Amniotic stem cell (primary cell): ENCODE measurements at places on chromosomes 11 and 22.

DNA sequence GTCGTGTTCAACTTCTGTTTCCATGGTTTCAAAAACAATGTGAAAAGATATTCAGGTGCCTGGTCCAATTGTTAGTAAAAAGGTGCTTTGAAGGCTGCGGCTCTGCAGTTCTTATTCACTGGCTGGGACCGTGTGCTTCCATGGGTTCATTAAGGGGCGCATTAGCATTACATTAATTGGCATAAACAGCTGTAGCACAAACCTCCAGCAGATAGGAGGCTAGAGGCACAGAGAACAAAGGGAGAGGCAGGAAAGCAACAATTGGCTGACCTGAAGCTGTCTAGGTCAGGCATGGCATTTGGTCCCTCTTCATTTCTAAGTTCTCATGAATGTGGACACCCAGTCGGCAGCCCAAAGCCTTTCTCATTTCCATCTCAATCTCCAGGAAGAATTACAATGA is 16.6 kb downstream of the PAK1 start:
- DNase-seq: no peak

GRCh38 chr11:114159802-114160632 is 100.5 kb downstream of the ZBTB16 start:
- no peak for DNase-seq

GRCh38 chr11:86515297-86516094 is 140.8 kb downstream of the CCDC81 start:
- DNase-seq: peak; percentile 12

DNA sequence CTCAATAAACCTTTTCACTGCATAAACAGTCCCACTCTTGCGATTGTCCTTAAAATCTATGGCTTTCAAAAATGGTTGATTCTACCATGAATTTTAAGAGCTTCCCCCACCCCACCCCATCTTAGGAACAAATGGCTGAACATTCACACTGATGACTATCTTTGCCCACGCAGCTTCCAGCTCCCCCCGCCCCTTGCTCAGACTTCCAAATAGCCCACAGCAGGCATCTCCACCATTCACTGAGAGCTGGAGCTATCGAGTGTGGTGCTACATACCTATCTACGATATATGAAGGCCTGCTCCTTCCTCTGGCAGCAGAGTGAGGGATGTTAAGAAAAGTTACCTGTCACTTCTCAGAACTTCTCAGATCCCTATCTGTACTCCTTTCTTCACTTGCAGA is 26.7 kb downstream of the EIF3F start:
- DNase-seq: no peak

GRCh38 chr11:72238040-72238450 is 5.9 kb downstream of the PHOX2A start:
- DNase-seq: no peak

- DNase-seq: no peak
Measured at GRCh38 chr11:92413757-92414513, 189.3 kb downstream of the FAT3 start.

- DNase-seq: no peak
Measured at GRCh38 chr11:47461876-47462275, 12.9 kb upstream of the RAPSN start.
